ENCODE measurements at places on chromosomes 13 and 19.

DNA sequence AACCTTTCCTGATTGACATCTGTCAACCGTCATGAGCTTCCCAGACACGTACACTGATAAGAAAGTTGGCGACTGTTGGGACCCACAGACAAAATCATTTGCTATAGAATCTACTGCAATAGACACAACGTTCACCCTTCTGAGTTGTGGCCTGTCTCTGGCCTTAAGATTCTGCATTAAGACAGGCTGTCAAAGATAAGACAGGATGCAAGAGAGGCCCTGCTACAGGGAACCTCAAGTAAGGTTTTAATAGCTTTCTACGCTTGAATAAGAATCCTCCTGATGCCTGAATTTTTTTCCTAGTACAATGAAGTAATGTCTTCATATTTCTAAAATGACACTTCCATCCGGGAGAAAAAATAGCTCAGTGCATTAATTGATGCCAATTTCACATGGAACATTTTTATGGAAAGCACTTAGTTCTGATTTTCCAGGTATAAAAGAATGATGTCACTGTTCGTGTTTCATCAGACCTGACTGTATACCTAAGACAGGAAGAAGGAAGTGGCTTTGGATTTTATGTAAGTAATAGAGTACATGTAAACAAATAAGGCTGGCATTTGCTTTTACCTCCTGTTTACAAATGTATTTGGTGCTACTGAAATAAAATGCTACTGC, 275.2 kb upstream of the GPC6 start:
- no peak for DNase-seq

- DNase-seq: no peak
These were observed 56.1 kb upstream of the ATXN8OS start for GRCh38 chr13:70051531-70051930.

DNA sequence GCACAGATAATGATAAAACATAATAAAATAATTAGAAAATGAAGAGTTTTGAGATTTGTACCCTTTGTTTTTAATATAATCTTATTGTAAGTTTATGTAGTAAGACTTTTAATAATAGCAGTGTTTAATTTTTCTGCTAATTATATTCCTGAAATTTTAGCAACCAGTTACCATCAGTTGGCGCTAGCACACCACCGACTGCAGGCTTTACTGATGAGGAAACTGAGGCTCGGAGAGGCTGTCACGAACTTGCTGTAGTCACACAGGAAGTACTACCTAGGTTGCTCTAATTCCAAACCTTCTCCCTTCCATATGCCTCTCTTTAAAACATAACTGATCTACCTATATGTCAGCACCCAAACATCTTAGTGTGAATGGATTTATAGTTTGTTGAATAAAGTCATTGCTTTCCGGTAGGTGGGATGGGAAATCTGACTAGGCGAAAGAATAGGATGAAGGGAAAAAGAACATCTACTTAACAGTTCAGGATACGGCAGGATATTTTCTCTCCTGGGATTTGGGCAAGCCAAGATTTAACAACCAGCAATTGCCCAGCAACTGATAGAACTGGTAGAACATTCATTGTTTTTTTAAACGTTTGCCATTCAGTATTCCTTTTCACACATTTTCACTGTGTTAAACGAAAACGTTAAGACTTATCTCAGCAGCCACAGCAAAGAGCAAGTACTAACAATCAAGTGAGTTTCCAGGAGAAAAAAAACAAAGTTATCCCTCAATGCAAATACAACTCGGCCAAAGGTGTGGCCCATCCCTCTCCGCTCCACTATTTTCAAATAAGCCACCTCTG, 822 bp upstream of the RFXAP start:
- DNase-seq: no peak

DNA sequence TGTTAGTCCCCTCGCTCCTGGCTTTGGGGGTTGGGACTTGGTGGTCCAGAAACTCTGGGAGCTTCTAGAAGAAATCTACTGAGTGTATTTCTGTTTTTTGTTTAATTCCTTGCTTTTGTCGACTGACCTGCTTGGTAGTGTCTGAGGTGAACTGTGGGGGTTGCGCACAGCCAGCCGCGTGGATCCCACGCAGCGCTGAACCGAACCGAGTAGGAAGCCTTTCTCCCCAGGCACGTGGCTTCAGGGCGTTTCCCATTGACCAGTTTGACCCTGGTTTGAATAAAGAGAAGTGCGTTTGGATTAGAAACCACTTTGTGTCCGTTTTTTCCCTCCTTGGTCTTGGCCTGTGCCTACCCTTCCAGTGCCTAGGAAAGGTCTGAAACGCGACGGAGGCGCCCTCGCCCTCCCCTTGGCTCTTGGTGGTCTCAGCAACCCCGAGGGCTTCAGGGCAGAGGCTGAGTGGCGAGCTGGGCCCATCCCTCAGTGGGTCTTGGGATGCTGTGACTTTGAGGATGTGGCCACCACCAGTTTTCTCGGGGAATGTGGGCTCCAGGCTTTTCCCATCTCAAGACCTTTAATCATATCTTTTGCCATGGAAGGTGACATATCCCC, 2.7 kb upstream of the RPS15 start:
- DNase-seq: no peak

- no peak for DNase-seq
These were observed 122.4 kb upstream of the MAB21L1 start for GRCh38 chr13:35598790-35599369.

- DNase-seq: peak; percentile 30
These were observed at the start of gene PCDH9 for GRCh38 chr13:67229481-67230403. PCDH9 (minus strand) TSS chr13:67230336; CDS start chr13:67228440, 1,896 bp downstream.

GRCh38 chr19:20078581-20079031, 806 bp downstream of the ZNF90 start:
- no peak for DNase-seq

DNA sequence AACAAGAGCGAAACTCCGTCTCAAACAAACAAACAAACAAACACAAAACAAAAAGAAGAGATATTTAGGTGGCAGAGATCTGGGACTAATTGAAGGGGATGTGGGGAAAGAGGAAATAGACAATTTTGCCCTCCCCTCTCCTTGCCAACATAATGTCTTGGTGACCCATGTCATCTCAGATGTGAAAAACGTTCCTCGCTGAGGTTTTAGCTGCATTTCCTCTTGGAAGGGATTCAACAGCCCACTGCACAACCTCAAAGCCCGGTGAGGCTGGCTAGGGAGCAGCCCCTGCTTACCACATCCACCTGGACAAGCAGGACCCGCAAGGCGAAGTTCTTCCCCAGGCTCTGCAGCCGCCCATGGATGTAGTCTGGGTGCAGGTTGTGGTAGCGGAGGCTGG, 4.9 kb downstream of the ERCC1 start:
- DNase-seq: no peak

DNA sequence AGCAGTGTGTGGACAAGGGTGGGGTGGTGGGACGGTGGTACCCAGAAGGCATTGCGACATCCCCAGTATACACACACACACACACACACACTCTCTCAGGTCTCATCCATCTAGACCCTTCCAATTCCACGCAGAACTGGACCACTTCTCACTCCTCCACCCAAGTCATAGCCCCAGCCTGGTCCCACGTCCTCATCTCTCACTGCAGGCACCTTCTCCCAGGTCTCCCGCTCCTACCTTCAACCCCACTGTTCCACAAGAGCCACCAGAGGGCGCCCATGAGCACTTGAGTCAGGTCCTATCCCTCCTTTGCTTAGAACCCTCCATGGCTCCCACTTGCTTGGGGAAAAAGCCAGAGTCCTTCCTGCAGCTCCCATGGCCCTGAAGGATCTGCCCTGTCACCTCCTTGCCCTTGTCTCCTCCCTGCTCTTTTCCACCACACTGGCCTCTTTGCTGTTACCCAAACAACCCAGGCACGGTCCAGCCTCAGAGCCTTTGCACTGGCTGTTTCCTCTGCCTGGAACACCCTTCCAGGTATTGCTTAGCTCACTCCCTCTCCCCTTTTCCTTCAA, 62.6 kb downstream of the IER2 start:
- peak; percentile 11 for DNase-seq

- no peak for DNase-seq
These were observed 222.8 kb downstream of the POSTN start for GRCh38 chr13:37375724-37376123.

DNA sequence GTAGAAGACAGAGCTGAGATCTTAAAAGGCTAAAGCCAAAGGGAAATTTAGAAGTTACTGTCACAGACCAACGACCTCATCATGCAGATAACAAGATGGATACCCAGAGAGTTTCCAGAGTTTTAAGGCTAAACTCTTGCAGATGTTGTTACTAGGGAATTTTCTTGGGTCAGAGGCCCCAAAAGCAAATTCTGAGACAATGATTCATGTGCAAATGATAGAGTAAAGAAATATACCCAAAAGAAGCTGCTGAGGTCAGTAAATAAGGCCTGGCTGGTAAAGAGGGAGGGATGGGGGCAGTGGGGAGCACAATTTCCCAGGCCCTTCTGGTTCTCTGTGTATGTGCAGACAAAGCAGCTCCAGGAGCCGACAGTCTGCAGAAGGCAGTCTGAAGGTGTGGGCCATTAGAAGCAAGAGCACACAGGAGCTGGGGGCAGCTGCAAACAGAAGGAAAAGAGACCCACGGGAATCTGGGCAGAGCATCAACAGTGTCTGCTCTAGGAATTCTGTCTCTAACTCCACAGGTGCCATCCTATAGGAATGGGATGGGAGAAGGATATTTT, 330.8 kb downstream of the TBC1D4 start:
- no peak for DNase-seq

DNA sequence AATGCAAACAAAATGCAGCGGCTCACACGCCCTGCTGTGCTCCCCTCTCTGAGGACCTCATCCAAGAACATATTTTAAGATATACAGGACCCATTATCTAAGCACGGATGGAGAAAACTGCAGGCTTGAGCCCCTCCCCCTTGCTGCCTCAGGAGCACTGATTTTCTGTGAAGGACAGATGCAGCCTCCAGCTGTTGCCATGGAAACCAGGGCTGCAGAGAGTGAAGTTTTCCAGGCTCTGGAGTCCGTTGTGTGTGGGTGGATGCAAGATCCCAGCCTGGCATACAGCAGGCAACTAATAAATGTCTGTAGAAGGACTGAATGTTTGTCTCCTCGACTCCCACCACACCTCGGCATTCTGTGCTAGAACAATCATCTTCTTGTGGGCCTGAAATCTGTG, 105.6 kb upstream of the PEG3 start:
- DNase-seq: no peak

GRCh38 chr19:11479898-11480714, 740 bp downstream of the ELAVL3 start:
- peak; percentile 41 for DNase-seq

DNA sequence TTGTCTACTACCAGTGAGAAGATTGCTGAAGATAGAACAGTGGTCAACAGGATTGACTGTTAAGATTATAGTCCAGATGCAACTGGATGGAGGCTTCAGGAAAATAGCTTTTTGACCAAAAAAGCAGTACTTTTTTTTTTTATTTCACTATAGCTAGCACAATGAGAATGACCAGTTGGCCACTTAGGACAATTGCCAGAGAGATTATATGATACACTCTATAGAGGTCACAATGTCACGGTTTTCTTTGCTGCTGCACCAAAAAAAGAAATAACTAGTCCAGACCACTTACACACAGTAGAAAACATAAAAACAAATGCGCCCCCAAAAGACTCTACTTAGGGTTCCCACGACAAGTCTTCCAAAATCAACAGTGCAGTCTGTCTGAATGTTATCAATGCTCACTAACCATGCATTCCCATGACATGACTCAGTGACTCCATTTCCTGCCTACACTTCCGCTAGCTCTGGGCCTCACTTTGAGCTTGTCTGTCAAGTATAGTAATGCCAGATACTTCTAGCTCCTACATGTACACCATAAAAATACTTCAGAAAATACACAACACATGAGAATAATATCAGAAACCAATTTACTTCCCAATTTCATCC, 209.1 kb upstream of the STARD13 start:
- no peak for DNase-seq

GRCh38 chr13:50125304-50125553, 110.0 kb downstream of the KCNRG start:
- peak; percentile 80 for DNase-seq

DNA sequence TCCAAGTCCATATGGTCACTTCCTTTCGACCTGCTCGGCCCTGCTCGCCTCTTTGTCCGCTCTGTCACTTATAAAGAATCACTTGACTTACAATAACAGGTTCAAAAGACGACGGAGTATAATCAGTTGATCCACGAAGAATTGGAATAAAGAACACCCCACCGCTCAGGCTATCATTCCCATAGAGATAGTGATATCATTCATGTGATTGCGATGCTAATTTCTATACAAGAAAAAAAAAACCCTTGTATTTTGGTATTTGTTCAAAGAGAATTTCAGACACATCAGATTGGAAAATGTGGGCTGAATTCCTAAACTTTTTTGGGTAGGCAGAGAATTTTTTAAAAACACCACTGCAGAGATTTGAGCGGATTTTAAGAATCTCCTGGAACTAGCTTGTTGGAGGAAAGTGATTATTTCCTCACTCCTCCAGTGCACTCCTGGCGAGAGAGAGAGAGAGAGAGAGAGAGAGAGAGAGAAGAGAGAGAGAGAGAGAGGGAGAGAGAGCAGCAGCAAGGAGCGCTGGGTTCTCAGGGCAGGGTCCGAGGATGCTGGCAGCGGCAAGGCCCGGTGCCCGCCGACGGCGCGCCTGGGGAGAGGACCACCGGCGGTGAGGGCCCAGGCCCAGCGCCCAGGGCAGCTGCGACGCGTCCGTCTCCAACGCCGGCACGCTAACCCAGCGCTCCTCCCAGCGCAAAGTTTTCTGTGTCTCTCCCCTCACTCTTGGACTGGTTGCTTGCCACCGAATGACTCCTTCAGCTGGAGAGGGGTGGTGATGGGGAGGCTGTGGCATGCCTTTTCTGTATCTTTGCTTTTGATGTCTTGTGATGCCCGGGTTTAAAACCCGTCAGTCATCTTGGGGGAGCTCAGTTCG, 149.0 kb upstream of the ZNF536 start:
- DNase-seq: no peak

DNA sequence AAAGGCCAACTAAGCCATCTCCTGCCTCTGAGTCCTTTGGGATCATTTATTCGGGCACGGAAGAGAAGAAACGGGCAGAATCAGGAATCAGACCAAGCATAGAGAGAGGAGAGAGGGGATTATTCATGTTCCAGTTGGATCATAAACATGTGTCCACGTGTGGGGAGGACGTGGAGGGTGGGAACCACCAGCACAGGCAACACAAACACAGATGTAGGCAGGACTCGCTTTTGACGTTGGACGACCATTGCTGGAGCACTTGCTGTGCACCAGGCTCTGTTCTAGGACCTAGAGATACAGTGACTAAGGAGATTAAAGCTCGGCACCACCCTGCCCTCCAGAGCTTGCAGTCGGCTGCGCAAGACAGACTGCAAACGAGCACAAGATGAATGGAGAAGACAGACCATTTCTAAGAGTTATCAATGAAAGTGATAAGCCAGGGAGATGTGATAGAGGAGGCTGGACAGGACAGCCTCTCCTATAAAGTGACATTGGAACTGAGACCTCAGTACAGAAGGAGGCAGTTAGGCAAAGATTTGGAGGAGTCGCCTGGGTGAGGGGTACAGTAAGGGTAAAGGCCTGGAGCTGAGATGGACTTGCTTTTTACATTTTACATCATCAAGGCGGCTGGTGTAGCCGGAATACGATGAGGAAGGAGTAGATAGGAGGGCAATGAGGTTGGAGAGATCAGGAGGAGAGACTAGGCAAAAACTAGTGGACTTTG, 716 bp downstream of the SH2D3A start:
- DNase-seq: no peak

Data from COR-L47 (cell line).